HepG2 (cell line): ENCODE measurements at places on chromosomes 7 and 10. TPM values are rescaled to one million over a fixed set of nuclear protein-coding genes. Genes with fewer than 3 reads are reported as not detected.

- no peak for DNase-seq
- peaks cover 3% of the 10 kb centered on the region; the same call in 1 of the 2 replicates for H3K27me3 ChIP-seq
- H3K4me1 ChIP-seq, result peaks cover 9% of the 10 kb centered on the region; the same call in 1 of the 2 replicates
- no peaks in the 10 kb centered on the region for H3K36me3 ChIP-seq
- H3K27ac ChIP-seq, result no peak overlapping the region
- H3K4me3 ChIP-seq, result no peak overlapping the region
Measured at GRCh38 chr7:25863005-25863728, 288.8 kb upstream of the NFE2L3 start.

DNA sequence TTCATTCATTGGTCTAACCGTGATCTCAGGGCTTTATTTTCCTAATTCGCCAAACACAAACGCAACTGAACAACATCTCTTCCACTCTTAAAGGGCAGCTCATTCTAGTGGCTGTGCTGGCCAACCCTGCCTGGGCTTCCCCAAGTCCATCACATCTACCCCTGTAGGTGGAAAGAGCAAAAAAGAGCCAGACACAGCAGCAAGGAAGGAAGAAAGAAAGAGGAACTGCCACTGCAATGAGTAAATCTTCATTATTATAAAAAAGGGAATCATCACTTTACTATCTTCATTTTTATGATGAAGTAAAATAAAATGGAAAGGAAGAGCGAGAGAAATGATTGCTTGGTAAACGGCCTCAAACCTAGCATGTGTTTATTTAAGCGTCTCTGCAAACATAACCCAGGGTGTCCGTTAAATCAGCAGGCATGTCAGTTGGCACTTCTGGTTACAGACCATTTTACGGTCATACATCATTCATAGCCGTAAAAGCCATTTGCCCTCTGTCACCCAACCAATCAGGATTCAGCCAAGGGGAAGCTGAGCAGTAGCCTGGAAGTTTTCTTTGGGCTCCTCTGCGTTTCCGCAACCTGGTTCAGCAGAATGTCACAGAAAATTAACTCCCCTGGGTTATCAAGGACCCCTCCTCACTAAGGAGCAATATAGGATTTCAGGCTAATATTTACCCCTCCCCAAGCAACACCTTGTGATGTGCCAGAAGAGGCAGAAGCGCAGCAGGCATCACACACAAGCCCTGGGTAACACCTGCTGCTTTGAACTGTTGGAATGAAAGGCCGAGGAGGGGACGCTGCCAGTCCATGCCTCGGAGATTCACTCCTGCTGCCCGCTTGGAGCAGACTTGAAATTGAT lies 234.0 kb downstream of the SNX10 start:
- no peaks in the 10 kb centered on the region for H3K36me3 ChIP-seq
- no peaks in the 10 kb centered on the region for H3K4me1 ChIP-seq
- no peak overlapping the region for H3K27ac ChIP-seq
- no peak overlapping the region for H3K4me3 ChIP-seq
- DNase-seq, result no peak

DNA sequence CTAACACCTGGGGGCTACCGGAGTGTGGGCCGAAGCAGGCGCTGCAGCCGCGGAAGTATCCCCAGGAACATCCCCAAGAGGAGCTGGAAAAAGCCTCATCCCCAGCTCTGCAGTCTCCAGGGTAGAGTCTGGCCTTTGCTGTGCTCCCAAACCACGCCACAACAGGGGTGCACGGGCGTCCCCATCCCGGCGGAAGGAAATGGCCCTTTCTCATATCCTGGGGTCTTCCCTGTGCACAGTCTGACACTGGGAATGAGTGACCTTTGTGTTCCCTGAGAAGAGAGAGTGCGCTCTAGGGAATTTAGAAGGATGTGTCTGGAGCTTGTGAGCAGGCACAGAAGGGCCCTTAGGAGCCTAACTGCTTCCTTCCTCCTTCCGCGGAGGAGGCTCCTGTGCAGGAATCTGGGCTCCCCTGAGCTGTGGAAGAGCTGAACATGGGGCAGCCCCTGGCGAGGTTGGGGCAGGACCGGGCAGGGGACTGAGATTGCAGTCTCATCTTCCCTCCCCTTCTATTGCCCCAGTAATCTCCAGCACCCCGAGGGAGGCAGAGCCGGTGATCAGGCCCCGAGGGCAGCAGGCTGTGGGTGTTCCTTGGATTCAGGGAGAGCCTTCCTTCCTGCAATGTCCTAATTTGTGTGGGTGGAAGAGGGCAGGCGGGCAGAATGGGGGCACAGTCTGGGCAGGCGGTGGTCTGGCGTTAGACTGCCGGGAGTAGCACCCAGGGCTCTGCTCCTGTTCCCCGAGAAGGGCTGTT lies 1.3 kb downstream of the REPIN1 start:
- DNase-seq, result no peak
- H3K4me3 ChIP-seq, result peak overlapping the region; percentile 68
- peaks cover 51% of the 10 kb centered on the region for H3K4me1 ChIP-seq
- peak overlapping the region; percentile 100 for H3K27ac ChIP-seq
- H3K36me3 ChIP-seq, result peaks cover 5% of the 10 kb centered on the region; the same call in 1 of the 2 replicates
- H3K27me3 ChIP-seq, result no peaks in the 10 kb centered on the region

DNA sequence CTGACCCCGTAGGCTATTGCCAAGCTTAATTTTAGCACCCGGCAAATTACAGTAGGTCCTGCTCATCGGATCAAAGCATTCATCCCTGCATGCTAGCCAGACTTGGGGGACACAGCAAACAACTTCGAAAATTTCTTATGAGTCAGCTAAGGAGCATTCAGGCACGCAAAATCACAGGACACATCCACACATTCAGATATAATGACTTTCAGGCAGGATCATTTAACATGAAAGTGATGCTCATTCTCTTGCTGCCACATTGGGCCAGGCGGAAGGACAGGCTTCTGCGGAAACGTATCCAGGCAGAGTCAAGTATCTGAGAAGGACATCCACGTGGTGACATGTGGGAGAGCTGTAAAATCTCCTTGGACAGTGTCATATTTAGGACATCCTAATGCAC lies 474.0 kb upstream of the NRP1 start:
- H3K36me3 ChIP-seq, result no peaks in the 10 kb centered on the region
- no peak overlapping the region for H3K4me3 ChIP-seq
- H3K4me1 ChIP-seq, result peaks cover 22% of the 10 kb centered on the region; the same call in 1 of the 2 replicates
- H3K27ac ChIP-seq, result no peak overlapping the region

DNA sequence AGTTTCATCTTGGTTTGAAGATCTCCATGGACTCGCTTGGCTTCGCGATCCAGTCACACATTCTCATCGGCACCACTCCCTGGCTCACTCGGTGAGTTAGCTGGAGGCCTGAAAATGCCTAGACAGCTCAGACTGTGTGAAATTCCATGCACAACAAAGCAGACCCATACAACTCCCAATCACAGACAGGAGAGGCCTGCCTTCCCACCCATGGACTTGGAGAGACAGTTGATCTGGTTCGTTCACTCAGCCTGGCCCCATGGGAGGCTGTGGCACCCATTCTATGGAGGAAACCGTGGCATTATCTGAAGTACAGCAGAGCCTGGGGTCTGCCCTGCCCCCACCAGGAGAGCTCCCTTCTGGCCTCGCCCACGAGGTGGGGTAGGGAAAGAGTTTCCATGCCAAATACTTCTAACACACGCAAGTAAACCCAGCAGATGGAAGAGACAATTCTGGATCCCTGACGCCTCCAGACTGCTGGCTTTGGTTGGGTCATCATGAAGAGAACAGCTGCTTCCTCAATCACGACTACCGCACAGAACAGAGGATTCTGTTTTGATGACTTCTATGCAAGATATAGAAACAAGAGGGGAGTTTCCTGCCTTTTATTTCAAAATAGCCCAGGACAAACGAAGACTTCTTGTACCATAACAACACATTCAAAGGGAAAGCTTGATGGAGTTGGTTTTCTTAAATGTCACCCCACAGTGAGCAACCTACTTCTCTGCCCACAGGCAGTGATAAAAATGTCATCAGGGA lies 15.9 kb downstream of the FAM53B start:
- no peak overlapping the region for H3K27ac ChIP-seq
- H3K4me1 ChIP-seq, result peaks cover 36% of the 10 kb centered on the region
- no peaks in the 10 kb centered on the region for H3K27me3 ChIP-seq
- H3K4me3 ChIP-seq, result no peak overlapping the region

GRCh38 chr7:102934701-102935100 lies 21.9 kb downstream of the LRRC17 start:
- H3K4me1 ChIP-seq, result no peaks in the 10 kb centered on the region
- no peaks in the 10 kb centered on the region for H3K36me3 ChIP-seq
- H3K27ac ChIP-seq, result no peak overlapping the region
- DNase-seq, result no peak
- no peak overlapping the region for H3K4me3 ChIP-seq

GRCh38 chr10:61463035-61463909 lies 10.1 kb upstream of the TMEM26 start:
- no peak overlapping the region for H3K4me3 ChIP-seq
- H3K27me3 ChIP-seq, result no peaks in the 10 kb centered on the region
- no peak overlapping the region for H3K27ac ChIP-seq

DNA sequence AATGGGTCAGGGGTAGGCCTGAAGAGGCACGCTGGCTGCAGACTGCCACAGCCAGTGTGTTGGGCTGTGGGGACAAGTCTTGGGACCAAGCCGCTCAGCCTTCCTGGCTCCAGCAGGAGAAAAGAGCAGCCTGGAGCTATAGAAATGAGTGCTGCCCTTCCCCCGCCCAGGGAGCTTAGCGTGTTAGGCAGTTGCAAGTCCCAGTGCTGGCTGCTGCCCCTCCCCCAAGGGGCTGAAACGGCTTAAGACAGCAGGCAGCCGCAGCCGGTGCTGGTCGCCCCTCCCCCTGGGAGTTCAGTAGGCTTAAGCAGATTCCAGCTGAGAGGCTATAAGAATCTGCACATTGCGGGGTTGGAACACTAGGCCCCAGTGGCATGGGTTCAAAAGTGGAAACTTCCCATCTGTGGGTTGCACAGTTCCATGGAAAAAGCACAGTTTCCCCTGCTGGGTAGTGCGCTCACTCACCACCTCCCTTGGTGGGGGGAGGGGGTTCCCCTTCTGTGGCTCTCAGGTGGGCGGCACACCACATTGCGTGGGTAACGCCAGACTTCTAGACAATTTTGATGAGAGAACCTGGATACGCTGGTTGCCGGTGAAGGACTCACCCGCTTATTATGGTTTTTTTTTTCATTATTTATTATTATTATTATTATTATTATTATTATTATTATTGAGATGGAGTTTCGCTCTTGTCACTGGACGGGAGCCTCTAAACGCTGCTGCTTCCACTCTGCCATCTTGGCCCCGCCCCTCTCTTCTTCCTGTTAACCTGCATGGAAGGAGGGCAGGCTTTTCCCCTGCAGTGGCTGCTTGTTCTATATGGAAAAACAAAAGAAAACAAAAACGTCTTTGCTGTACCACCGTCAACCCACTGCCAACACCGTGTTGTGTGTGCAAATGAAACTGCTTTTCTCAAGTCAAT lies 151.1 kb downstream of the CXCL12 start:
- H3K27me3 ChIP-seq, result no peaks in the 10 kb centered on the region
- no peak overlapping the region for H3K4me3 ChIP-seq
- DNase-seq, result no peak
- no peak overlapping the region for H3K27ac ChIP-seq
- H3K4me1 ChIP-seq, result peaks cover 68% of the 10 kb centered on the region
- H3K36me3 ChIP-seq, result no peaks in the 10 kb centered on the region

VPS26A gene
- 32.6 and 56.7 TPM in 2 replicates for total RNA-seq

PRDX3 gene
- total RNA-seq, result 407 and 643 TPM in 2 replicates

ZNF239 gene
- total RNA-seq, result not detected in 2 replicates
